ENCODE measurements at places on chromosomes 3 and 15.

DNA sequence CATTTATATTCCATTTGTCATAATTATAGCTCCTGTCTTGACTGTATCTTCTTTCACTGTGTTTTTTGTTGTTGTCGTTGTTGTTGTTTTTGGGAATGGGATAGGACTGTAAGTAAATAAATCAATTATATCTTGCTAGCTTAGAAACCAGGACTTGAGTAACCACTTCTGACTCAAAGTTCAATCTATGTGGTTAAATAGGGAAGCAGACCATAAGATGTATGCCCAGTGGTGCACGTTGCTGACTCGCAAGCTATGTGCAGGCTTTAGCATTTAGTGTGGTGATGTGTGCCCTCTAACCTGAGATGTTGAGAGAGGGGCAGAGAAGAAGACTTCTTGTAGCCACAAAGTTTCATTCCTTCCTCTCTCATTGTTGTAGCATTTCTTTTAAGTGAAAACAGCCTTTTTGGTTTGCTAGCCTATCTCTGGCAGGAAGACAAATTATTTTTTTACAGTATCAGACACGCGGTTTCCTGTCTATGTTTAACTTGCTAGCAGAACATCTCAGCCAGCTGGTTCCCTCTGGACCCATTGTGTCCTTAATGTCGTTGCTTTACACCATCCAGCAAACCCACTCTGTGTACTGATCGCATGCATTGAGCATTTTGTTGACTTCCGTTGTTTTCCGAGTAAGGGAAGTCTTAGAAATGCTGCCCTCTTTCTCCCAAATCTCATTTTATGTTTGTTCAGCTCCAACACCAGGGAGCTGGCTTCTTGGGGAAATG lies 52.1 kb downstream of the TGFBR2 start:
- no peak for DNase-seq

- DNase-seq: no peak
Observed at GRCh38 chr3:39220407-39221140, 28.2 kb upstream of the XIRP1 start.

GRCh38 chr3:129259612-129260477 lies 10.4 kb downstream of the COPG1 start:
- DNase-seq: no peak

- no peak for DNase-seq
Observed at GRCh38 chr15:66022163-66022525, 152.9 kb downstream of the RAB11A start.

DNA sequence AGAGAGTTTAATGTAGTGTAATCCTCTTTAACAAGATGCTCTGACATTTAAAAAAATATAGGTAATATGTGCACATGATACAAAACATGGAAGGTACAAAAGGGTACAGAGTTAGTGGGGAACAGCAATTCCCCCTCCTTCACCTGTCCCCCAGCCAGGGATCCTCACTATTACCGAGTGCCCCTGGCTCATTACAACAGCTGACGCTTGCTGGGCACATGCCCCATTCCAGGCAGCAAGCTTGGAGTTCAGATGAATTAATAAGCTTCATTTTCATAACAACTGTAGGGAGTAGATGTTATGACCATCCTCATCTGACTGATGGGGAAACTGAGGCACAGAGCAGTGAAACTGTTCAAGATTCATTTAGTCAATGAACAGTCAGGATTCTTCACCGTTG lies 41.2 kb downstream of the PCSK6 start:
- no peak for DNase-seq

DNA sequence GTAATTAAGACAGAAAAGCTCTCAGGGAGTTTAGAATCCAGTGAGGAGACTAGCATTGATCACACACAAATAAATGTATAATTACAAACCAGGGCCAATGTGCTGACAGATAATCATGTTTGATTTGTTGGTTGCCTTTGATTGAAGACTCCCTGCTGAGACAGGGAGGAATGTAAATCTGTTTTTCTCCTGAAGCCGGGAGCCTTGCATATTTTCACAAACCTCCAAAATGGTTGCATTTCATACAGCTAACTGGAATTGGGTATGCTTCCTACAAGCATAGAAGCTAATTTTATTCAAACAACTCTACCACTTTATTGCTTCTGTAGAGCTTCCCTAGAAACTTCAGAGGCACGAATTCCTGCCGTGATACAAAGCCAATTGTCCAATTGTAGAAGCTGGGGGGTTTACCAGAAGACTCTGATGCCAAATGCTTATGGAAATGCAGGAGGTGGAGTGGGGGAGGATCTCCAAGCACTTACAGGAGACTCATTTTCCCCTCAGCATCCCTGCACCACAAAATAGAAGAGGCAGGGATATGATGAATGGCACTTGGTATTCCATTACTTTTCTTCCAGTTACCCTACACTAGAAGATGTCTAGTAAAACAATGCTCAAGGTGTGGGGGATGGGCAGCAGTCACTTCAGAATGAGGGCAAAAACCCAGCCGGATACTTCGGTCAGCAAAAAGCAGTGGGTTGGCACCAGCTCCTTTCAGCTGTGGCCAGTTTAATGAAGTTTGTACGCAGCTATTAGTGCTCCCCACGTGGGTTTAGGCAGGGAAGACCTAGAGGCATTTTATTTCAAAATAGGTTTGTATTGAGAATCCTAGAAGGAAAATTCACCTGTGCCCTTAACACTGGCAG lies 11.4 kb upstream of the MEX3B start:
- no peak for DNase-seq

- DNase-seq: no peak
Observed at GRCh38 chr15:69119001-69119400, 41.4 kb upstream of the GLCE start.

GRCh38 chr3:165667676-165668075 lies 169.5 kb downstream of the BCHE start:
- no peak for DNase-seq
